ENCODE measurements at places on chromosomes 3 and 15.

DNA sequence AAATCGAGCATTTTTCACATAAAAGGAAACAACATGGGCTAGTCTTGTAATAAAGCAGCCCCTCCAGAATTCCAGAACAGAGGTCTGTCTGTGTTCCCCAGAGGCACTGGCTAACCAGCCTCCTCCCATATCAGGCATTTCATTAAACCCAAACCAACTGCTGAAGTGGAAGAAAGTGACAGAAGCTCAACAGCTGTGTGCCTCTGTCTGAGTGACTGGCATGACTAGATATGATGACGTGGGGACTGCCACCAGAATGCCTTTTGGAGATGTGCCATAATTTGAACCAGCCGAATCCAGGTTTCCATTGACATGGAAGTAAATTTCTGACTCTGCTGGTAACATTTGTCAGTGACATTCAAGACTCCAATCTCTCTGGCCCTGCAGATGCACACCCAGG is 8.7 kb downstream of the LIMD1 start:
- peaks cover 38% of the 10 kb centered on the region for H3K4me1 ChIP-seq
- no peak overlapping the region for H3K27ac ChIP-seq
- peaks cover 35% of the 10 kb centered on the region for H3K36me3 ChIP-seq
- no peak for DNase-seq
- no peaks in the 10 kb centered on the region for H3K27me3 ChIP-seq

DNA sequence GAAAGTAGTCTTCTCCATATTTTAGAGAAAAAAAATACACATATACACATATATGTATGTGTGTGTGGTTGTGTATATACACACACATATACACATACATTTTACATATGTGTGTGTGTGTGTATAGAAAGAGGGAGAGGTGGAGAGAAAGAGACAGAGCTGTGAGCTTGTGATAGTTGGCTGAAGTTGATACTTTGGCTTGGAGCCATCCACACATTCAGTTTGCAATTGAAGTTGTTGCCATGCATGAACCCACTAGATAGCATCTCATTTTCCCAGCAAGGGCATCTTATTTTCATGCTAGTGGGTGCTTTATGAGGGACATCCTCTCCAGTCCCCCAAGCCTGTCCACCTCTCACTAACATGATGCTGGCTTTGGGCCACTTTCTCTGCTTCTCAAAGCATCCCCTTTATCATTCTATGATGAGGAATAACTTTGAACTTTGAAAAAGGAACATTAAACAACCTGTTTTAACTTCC is 228.6 kb downstream of the ZNF621 start:
- H3K4me1 ChIP-seq: no peaks in the 10 kb centered on the region
- H3K4me3 ChIP-seq: no peak overlapping the region
- no peak for DNase-seq
- no peak overlapping the region for H3K27ac ChIP-seq
- no peaks in the 10 kb centered on the region for H3K27me3 ChIP-seq

DNA sequence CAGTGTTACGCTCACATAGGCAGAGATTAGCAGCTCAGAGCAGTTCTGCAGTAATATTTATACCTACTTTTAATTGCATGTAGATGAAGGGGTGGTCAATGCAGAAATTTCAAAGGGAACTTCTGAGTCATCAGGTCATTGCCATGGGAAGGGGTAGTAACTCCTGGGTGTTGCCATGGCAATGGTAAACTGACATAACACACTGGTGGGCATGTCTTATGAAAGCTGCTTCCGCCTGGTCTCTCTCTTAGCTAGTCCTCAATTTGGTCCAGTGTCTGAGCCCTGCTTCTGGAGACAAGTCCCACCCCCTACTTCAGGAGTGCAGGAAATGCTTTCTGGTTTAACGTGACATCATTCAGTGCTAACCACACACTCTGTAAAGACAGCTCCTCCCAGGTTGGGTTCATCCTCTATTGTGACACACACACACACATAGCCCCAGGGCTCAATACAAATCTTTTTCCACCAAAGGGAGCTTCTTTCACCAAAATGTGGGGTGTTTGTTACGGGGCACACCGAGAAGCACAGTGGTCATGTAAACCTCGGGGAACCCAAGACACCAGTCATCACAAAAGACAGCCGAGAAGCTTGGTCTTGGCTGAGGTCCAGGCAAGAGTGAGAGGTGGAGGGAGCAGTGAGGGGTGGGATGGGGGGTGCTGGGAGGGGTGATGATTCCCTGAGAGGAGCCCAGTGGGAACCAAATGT is 74.5 kb downstream of the TLE3 start:
- peak; percentile 13 for DNase-seq
- H3K36me3 ChIP-seq: no peaks in the 10 kb centered on the region
- peaks cover 18% of the 10 kb centered on the region for H3K27me3 ChIP-seq

DNA sequence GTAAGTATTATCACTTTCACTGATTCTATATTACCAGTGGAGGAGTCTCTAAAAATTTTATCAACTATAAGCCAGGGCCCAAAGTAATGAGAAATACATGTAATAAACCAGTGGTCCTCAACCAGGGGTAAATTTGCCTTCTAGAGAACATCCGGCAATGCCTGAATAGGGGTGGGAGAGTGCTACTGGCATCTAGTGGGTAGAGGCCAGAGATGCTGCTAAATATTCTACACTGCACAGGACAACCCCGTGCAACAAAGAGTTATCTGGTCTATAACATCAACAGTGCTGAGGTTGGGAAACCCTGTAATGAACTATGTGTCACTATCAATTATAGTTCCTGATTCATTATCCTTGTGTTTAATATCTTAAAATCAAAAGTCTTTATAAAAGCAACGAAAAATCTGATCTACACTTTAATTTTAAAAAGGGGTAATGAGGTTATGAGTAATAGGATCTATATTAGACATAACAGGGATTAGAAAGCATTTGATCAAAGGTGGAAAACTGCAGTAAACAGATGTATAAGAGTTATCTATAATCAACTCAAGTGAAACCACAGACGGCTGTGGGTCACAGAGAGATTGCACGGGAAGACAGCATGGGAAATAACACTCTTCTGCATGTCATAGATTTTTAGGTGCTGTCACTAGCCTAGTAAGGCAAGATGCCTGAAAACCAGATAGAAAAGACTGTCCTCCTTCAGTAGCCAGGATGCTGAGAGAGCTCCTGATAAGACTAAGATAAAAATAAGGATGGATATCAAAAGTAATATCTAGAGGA is 2.0 kb downstream of the LYSMD2 start:
- H3K27ac ChIP-seq: no peak overlapping the region
- no peaks in the 10 kb centered on the region for H3K27me3 ChIP-seq
- no peak overlapping the region for H3K4me3 ChIP-seq
- DNase-seq: peak; percentile 56
- H3K4me1 ChIP-seq: peaks cover 76% of the 10 kb centered on the region

DNA sequence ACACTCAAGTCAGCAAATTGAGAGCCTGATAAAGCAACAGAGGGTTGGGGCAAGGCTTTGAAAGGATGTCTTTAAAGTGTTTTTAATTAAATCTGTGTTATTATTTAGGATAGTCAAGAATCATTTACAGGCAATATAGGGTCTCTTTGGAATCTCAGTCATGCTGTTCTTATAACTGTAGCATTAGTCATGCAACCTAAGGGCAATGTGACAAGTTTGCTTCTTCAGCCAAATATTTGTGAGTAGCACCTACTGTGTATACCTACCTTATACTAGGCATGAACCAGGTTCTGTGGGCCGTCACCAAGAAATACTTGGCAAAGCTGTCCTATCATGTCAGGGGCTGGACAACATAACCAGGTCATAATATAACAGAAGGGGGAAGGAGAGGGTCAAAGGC is 184.6 kb upstream of the TRIM42 start:
- H3K36me3 ChIP-seq: no peaks in the 10 kb centered on the region
- no peak for DNase-seq
- H3K4me1 ChIP-seq: no peaks in the 10 kb centered on the region
- H3K4me3 ChIP-seq: no peak overlapping the region

DNA sequence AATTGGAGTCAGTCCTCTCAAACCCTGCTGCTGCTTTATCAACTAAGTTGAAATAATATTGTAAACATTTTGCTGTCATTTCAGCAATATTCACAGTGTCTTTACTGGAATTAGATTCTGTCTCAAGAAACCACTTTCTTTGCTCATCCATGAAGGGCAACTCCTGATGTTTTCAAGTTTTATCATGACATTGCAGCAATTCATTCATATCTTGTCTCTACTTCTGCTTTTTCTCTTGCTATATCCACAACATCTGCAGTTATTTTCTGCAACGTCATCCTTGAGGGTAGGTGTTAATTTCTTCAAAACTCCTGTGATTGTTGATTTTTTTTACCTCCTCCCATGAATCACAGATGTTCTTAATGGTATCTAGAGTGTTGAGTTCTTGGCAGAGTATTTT is 181.6 kb downstream of the EPHA6 start:
- H3K27ac ChIP-seq: no peak overlapping the region
- no peaks in the 10 kb centered on the region for H3K27me3 ChIP-seq
- no peak overlapping the region for H3K4me3 ChIP-seq
- DNase-seq: no peak
- H3K36me3 ChIP-seq: no peaks in the 10 kb centered on the region

- no peak overlapping the region for H3K4me3 ChIP-seq
- no peaks in the 10 kb centered on the region for H3K4me1 ChIP-seq
- H3K27ac ChIP-seq: no peak overlapping the region
- no peak for DNase-seq
- no peaks in the 10 kb centered on the region for H3K27me3 ChIP-seq
These were observed 46.1 kb upstream of the MRPS22 start for GRCh38 chr3:139297588-139298311.

- no peaks in the 10 kb centered on the region for H3K4me1 ChIP-seq
- H3K27ac ChIP-seq: no peak overlapping the region
- no peaks in the 10 kb centered on the region for H3K36me3 ChIP-seq
These were observed 72.6 kb upstream of the CDIN1 start for GRCh38 chr15:36506733-36507356.

Data from thymus (tissue), 14 donors.